ENCODE measurements at places on chromosomes 4 and X.

GRCh38 chr4:11073621-11074051 is 355.1 kb downstream of the HS3ST1 start:
- no peak for DNase-seq

- no peak for DNase-seq
These were observed 49.0 kb downstream of the HTRA3 start for GRCh38 chr4:8318509-8318908.

- DNase-seq, result no peak
These were observed 1.8 kb upstream of the DOCK11 start for GRCh38 chrX:118493653-118494297.

DNA sequence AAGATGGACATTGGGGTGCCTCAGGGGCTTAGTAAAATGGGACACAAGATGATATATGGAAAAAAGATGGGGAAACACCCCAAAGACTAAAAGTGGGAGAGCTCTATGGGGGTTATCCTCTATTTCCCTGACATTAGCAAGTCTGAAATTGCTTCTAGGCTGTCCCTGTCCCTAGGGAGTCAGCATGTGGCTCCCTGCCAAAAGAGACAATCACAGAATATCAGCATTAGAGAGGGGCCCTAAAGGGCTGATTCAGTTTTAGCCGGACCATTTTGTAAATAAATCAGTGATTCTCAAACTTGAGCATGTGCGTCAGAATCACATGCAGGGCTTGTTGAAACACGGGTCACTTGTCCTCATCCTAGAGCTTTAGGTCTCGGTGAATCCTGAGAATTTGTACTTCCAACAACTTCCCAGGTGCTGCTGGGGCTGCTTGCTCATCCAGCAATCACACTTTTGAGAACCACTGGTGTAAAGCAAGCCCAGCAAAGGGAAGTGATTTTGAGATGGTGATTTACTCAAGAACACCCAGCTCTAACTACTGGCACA is 165.3 kb upstream of the DGKK start:
- DNase-seq, result no peak

DNA sequence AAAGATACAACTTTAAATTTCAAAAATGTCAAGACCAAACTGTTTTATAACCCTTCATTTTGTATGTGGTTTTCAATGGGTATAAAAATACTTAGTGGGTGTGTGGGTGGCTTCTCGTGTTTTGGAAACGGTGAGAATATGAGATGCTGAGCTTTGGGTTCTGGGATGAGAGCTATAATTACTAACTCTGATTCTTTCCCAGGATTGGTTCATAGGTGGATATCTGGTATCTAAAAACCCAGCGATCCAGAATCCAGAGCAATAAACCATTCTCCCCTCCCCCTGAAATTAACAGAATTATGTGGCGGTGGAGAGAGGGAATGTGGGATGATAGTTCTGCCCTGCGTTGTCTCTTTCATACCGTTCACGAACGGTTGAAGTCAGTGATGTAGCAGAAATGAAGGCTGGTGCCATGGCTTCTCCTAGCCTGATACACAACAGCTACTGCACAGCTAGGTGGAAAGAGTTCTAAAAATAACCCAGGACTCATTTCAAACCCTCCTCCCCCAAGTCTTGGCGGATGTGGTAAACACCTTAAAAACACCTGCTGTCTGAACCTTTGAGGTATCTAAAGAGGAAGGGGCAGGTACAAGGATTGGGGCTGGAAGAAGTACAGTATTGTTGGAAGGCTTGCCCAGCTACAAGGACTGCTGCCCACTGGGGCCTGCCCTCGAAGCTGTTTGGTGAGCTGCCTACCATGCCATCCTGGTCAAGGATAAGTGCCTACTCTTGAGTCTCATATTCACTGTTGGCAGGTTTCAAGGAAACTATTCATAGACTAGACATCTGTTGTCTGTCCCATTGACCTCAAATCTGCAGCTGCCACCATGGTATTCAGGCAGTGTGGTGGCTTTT is 44.5 kb downstream of the SEPTIN11 start:
- no peak for DNase-seq

- no peak for DNase-seq
These were observed 8.1 kb upstream of the TBC1D25 start for GRCh38 chrX:48531358-48531959.

GRCh38 chr4:153511104-153511503 is 44.9 kb downstream of the TMEM131L start:
- DNase-seq, result no peak

- DNase-seq, result no peak
These were observed 60.8 kb upstream of the TBC1D9 start for GRCh38 chr4:140816806-140817510.

DNA sequence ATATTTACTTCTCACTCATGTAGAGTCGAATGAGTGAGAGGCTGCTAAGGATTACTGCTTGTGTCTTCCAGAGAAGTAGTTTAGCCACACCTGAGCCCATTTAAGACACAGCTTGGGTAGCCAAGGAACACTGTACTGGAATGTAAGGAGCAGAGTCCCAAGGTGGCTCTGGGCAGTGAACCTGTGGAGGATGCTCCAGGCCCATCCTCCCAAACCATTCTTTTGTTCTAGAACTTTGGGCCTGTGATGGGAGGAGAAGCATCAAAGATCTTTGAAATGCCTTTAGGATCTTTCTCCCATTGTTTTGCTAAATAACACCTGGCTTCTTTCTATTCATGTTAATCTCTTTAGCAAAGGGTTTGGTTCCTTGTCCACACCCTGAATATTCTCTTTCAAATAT is 162.2 kb downstream of the KLHL4 start:
- no peak for DNase-seq

DNA sequence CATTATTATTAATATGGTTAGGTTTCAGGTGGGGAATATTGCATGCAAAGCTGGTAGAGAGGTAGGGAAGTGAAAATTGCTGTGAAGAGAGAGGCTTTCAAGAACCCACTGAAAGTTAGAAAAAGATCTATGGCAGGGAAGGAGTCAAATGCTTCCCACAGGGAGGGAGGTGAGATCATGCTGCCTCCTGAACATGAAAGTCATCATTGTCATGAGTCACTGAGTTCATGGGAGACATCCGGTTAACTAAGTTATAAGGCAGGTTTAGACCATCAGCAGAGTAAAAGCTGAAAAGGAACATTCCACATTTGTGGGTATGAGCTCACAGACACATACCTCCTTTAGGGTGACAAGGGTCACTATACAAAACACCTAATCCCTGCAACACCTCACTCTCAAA is 16.2 kb downstream of the GATB start:
- no peak for DNase-seq

GRCh38 chrX:43405191-43405590 is 250.9 kb upstream of the MAOA start:
- no peak for DNase-seq

DNA sequence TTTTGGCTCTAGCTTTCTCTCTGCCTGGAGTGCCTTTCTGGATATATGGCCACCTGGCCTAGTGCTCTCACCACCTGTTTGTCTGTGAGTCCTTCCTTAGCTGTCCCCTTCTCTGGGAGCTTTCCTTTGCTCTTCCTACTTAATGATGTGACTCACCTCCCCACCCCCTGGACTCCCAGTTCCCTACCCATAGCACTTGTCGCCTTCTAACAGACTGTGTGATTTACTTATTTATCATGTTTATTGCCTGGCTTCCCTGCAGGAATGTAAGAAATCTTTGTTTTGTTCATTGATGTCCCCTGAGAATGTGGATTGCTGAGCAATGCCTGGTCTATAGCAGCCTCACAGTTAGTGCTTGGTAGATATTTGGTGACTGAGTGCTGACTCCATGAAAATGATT is 18.9 kb downstream of the ADD1 start:
- DNase-seq, result no peak

- no peak for DNase-seq
These were observed 210.0 kb downstream of the SOWAHB start for GRCh38 chr4:76687746-76688448.

- DNase-seq, result no peak
These were observed 558.9 kb upstream of the TENM3 start for GRCh38 chr4:181684310-181684709.

DNA sequence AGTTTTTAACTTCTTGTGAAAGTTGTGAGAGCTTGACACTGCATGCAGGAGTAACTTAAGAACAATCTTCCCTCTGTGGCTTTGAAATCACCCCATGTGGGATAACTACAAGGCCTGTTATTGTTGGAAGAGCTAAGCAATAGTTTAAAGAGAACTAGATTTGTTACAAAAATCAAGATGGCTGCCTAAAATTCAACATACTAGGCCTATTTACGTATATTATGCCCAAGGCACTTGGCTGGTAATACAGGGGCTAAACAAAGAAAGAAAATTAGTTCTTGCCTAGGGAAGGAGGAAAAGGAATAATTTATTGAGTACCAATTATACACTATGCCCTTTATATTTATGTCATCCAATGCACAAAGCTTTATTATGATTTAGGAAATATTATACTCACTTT is 36.1 kb downstream of the DMD start:
- no peak for DNase-seq

GRCh38 chrX:150599226-150599625 is 30.8 kb downstream of the MTM1 start:
- no peak for DNase-seq

DNA sequence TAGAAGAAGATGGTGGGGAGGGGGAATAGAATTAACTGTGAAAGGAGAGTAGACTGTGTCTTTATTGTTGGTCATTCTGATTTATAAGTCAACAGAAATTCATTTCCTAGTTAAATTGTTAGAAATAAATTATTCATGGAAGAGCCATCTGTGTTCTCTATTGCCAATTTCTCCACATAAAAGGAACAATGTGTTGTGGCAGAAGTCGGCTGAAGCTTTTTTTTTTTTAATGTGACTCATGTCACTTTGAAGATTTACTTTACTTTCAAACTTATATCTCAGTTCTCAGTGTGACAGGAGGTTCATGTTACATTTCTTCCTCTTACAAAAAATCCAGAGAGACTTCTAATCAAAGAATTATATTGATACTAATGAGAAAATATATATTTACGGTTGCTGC is 60.5 kb downstream of the CPE start:
- no peak for DNase-seq

DNA sequence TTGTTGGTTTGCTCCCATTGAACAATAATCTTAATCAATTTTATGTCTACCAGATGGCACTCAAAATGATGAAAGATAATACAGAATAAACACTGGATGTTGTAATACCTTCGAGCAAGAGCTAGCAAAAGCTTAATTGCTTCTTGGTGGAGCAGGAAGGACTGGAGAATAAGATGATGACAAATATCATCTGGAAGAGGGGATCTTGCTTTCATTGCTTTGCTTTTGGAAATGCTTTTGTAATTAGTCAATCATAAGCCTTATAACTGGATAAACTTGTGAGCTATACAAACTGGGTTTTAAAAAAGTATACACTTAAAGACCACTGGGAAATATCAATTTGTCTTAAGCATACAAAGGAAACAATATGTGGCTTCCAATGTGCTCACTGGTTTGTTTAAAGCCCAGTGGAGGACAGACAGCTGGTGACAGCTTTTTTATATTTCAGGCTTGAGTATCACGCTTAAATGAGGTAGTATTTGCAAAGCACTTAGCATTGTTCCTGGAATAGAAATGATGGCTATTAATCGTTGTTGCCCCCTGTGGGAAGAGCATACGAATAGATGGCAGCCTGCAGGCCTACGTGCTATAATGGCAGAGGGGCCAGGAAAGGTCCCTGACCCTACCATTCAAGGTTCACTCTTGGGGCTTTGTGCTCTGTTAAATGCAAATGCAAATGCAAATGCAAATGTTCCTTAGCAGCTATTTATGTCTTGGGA is 61.2 kb downstream of the TMEM150C start:
- peak; percentile 25 for DNase-seq

GRCh38 chrX:101081231-101081630 is 2.6 kb downstream of the TMEM35A start:
- no peak for DNase-seq

DNA sequence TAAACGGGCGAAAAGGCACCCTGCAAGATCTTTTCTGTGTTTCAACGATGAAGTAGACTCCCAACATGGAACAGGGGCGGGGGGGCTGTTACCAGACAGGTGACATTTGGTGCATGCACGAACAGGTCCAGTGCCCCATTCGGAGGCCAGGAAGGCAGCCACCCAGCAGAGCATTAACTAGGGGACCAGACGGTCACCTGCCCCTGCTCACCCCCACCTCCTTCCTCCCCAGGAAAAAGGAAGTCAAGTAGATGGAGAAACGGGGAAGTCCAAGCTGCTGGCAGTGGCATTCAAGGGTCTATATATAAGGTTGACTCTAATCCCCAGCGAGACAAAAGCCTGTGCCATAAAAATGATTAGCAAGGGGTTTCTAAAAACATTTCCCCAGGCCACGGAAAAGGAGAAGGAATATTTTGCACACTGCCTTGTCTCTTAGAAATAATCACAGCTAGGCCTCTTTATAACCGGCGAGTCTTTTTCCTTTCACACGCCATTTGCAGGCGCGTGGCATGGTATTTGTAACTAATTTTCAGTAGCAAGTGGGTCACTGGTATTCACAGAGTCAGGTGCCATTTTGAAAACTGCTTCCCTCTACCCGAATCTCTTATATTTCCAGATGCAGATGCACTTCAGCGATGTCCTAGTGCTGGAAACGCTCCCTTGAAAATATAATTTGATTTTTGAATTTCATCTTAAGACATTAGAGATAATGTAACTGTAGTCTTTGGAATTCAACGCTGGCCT is 1.2 kb upstream of the TMSB4X start:
- no peak for DNase-seq

GRCh38 chr4:81143183-81143582 is 71.8 kb downstream of the PRKG2 start:
- DNase-seq, result no peak

- DNase-seq, result no peak
These were observed 194.8 kb upstream of the GPC4 start for GRCh38 chrX:133610056-133610455.

GRCh38 chr4:34953145-34953799 is 1291.0 kb downstream of the ARAP2 start:
- DNase-seq, result no peak
